ENCODE measurements at places on chromosomes 4 and X.

- no peak for DNase-seq
Measured at GRCh38 chrX:71953391-71953790, 42.7 kb downstream of the NHSL2 start.

DNA sequence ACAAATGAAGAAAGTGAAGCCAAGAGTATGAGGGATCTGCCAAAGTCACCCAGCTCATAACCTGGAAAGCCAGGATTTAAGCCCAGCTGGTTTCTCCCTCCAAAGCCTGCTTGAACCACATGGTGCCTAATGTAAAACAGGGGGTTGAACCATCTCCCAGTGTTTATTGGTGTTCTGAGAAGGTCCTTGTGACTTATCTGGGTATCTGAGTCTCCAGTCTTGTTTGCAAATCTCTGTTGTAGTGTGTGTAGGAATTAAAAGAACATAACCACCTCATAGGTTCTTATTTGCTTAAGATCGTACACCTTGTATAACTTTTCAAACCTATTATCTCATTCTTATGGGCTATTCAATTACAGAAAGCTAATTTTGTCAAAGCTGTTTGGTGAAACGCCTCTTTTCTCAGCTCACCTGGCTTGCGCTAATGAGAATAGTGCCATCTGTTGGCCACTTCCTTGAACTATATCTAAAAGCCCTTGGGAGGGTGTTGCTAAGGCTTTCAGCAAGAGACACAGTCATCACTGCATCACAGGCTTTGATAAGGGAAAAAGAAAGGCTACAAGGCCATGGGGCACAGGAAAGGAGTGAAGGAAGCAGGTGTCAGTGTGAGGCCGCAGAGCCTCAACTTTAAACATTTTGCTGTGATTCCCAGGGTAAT lies 34.0 kb downstream of the ETDB start:
- DNase-seq, result no peak

- DNase-seq, result no peak
Measured at GRCh38 chr4:183971929-183972490, 66.9 kb downstream of the STOX2 start.

GRCh38 chr4:96708766-96709165 lies 868.9 kb downstream of the PDHA2 start:
- DNase-seq, result no peak

GRCh38 chrX:40897718-40898270 lies 162.5 kb upstream of the MED14 start:
- DNase-seq, result no peak

DNA sequence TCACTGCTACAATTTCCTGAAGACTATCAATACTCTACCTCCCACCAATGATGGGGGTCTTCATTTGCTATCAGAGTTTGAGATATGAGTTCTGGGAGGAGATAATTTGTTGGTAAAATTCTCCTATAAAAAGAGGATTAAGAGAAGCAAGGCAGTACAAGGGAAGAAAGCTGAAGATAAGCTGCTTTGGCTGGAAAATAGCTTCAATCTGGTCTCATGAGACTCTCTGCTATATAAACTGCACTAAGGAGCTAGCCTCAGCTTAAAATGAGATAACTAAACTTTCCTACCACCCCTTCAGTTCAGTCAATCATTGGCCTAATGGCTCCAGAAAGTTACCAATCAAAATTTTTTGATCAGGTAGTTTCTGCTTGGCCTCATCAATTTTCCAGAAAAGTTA lies 2105.0 kb downstream of the ARAP2 start:
- DNase-seq, result no peak

DNA sequence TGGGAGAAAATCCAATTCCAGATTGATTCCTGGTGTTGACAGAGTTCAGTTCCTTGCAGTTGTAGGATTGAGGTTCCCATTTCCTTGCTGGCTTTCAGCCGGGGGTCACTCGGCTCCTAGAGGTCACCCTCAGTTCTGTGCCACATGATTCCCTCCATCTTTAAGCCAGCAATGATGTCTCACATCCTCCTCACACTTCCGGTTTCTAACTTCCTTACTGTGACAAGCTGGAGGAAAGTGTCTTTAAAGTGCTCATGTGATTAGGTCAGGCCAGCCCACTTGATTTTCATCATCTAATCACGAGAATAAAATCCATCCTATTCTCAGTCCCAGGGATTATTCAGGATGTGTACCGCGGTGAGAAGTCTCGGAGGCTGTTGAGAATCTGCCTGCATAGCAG lies 19.4 kb upstream of the SMIM31 start:
- DNase-seq, result no peak

DNA sequence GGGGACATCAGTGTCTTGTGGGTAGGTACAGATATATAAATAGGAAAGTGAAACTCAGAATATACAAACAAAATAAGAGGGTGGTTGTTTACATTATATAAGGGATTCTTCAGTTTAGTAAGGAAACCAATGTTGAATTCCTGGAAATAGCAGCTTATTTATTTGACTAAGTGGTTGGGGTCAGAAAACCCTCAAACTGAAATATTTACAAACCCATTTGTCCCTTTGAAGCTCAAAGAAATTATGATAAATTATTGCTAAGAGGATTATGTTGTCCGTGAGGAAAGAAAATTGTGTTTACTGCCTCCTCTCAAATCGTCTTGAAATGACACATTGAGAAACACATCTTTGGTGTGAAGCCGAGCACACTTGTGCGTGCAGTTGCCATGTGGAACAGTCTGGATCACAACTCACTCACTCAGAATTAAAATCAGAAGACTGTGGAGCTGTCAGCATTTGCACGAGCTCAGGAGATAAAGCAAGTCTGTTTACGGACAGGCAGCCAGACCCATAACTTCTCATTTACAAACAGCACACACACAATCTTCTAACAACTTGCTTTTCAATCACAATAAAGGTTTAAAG lies 46.8 kb upstream of the SETD7 start:
- no peak for DNase-seq

- no peak for DNase-seq
Measured at GRCh38 chr4:8907596-8908205, 36.1 kb upstream of the HMX1 start.

DNA sequence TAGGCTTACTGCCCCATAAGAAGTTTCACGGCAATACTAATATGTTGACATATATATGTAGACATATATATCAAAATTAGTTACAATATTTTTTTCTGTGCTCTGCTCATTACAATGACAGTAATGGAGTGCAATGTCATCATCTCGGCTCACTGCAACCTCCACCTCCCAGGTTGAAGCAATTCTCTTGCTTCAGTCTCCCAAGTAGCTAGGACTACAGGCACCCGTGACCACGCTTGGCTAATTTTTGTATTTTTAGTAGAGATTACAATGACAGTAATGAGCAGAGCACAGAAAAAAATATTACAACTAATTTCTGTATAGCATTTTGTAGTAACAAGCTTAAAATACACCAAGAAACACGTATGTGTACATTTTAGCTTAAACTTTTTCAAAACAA lies 7.6 kb downstream of the EIF4E start:
- no peak for DNase-seq

- no peak for DNase-seq
Measured at GRCh38 chrX:12225107-12225506, 86.8 kb downstream of the FRMPD4 start.

GRCh38 chrX:6067600-6067999 lies 161.1 kb downstream of the NLGN4X start:
- no peak for DNase-seq

GRCh38 chrX:123625477-123625876 lies 107.4 kb downstream of the THOC2 start:
- DNase-seq, result no peak

GRCh38 chrX:149631234-149632165 lies at the start of gene TMEM185A:
Gene TMEM185A, minus strand, starts transcription at chrX:149631792. Its CDS starts 212 bp downstream, at chrX:149631580.
- peak; percentile 47 for DNase-seq

DNA sequence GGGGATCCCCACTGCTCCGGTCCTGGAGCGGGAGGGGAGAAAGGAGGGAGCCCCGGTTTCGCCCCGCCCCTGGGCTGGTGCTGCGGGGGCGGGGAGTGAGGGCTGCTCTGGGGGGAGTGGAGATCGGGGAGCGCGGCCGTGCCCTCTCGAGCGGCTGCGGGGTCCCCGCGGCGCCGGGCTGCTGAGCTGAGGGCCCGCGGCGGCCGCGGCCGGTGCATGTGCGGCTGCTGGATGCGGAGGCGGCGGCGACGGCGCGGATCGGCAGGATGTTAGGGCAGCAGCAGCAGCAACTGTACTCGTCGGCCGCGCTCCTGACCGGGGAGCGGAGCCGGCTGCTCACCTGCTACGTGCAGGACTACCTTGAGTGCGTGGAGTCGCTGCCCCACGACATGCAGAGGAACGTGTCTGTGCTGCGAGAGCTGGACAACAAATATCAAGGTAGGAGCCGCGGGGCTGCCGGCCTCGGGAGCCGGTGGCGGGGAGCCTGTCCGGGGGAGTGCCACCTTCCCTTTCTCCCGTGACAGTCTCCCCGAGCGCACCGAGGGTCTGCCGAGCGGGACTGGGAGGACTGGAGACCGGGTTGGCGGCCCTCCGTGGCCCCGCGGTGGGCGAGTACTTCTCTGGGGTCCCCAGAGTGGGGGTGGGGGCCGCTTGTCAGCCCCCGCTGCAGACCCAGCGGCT lies at the start of gene ING2:
TSS of gene ING2 (plus strand) at position 129 of the 681 bp plus-strand sequence. CDS start at position 267, 138 bp downstream.
- peak; percentile 79 for DNase-seq

- no peak for DNase-seq
Measured at GRCh38 chr4:139817657-139818452, 152.2 kb downstream of the MGST2 start.

- no peak for DNase-seq
Measured at GRCh38 chrX:119539872-119540271, 25.3 kb downstream of the STEEP1 start.

DNA sequence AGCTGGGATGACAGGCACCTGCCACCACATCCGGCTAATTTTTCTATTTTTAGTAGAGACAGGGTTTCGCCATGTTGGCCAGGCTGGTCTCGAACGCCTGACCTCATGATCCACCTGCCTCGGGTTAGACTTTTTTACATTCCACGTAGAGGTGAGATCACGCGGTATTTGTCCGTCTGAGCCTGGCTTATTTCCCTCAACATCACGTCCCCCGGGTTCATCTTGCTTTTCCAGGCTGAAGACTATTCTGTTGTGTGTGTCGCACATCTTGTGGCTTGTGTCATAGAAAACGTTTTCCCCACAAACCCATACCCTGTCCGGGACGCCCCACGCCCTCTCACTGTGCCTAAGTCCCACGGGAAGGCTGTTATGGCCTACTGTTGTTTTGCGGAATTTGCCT lies 185.3 kb downstream of the CRLF2 start:
- no peak for DNase-seq

- no peak for DNase-seq
Measured at GRCh38 chrX:38468563-38469157, 92.7 kb upstream of the TSPAN7 start.

DNA sequence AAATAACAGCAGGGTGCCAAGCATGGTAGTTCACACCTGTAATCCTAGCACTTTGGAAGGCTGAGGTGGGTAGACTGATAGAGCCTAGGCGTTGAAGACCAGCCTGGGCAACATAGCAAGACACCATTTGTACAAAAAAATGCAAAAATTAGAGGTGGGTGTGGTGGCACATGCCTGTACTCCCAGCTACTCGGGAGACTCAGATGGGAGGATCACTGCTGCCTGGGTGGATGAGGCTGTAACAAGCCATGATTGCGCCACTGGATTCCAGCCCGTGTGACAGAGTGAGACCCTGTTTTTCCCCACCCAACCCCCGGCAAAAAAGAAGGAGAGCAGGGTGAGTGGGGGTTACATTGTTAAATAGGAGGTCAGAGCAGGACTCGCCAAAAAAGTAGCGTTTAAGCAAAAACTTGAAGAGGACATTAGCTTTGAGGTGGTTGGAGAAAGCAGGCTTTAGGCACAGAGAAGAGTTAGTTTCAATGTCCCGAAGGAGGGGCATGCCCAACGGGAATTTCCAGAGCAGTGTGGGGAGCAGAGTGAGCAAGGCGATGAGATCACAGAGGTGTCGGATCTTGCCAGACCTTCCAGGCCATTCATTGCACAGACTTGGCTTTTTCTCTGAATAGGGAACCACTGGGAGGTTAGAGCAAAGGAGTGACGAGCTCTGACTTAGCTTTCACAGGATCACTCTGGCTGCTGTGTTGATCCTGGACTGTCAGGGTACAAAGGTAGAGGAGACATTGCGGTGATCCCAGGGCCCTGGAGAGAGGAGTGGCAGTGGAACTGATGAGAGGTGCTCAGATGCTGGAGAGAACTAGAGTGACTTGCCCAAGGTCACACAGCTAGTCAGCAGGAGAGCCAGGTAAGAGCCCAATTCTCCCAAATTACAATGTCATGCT lies 70.6 kb downstream of the TRAPPC11 start:
- DNase-seq, result no peak

DNA sequence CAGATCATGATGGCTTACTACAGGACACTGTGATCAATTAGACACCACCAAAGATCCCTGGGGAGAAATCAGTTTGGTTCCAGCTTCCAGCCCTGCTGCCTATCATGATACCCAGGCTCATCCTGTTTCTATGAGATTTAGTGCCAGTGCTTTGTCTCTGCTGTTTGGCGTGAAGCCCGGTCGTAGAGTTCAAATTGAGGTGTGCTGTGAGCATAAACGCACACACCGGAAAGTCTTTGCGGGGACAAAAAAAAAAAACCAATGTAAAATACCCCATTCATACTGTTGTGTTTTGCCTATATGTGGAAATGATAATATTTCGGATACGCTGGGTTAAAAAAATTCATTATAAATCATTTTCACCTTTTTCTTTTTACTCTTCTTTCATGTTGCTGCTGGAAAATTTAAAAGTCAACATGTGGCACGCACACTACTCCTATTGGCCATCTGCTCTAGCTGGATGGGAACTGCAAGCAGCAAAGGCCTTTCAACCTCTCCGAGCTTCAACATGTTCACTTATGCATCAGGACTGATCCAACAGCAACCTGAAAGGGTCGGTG lies 607 bp upstream of the DKC1 start:
- no peak for DNase-seq

GRCh38 chr4:125780164-125780563 lies 465.4 kb downstream of the FAT4 start:
- DNase-seq, result no peak

DNA sequence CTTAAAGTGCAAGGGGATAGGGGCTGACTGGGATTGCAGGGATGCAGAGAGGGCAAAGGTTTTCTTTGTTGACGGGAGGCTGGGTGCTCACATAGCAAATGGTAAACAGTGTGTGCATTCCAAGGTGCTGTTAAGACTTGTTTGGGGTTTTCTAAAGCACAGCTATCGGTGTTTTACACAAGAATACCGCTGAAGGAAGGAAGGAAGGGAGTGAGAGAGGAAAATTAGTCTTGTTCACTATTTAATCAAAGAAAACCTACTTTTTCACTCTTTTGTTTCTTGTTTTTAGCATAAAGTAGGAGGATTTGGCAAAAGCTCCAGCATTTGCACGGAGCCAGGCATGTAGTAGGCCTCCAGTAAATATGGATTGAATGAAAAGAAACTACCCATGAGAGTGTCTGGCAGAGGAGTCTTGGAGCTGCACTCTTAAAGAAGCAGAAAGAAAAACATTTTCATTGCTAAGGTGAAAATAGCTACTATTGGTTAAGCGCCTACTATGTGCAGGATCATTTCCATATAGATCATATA lies 99.7 kb downstream of the FIP1L1 start:
- no peak for DNase-seq

DNA sequence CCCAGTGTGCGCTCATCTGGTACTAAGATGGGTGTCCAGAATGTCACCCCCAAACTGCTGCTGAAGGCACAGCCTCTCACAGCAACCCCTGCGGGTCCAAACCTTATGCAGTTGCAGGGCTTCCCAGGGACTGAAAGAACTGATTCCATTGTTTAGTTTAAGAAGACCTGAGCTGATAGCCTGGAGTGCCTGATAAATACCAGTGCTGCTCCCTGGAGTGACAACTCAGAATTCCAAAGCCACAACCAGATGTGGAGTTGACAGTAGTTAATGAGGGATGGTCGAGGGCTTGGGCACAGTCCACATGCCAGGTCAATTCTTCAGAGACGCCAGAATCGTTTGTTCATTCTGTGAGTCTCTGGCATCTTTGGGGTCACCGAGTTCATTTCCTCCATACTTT lies 71.2 kb downstream of the LNX1 start:
- no peak for DNase-seq
